Right cardiac atrium (tissue), 5 donors: ENCODE measurements at places on chromosomes 6 and 20. TPM values are rescaled to one million over a fixed set of nuclear protein-coding genes. Genes with fewer than 3 reads are reported as not detected.

The ERMARD gene
- 12.2 TPM for total RNA-seq

The CPXM1 gene
- 0.96 TPM for total RNA-seq

The DEFB124 gene
- total RNA-seq, result not detected

The CNR1 gene
- 1.1 TPM for total RNA-seq

The PIGU gene
- 11.6 TPM for total RNA-seq

The TMX4 gene
- total RNA-seq, result 220 TPM

The FOXS1 gene
- total RNA-seq, result 3.8 TPM

The SNAI1 gene
- 3.1 TPM for total RNA-seq

The C6orf163 gene
- total RNA-seq, result 4.3 TPM

The VIP gene
- total RNA-seq, result 0.66 TPM

The SYS1 gene
- total RNA-seq, result 21.5 TPM

The RALY gene
- total RNA-seq, result 98.6 TPM

The SLC22A16 gene
- not detected for total RNA-seq

The PRDM13 gene
- total RNA-seq, result not detected

The ANGPT4 gene
- 0.06 TPM for total RNA-seq

The FAM217B gene
- total RNA-seq, result 13.6 TPM

The RWDD1 gene
- total RNA-seq, result 58.3 TPM

The RNF8 gene
- 22.9 TPM for total RNA-seq

The ADTRP gene
- not detected for total RNA-seq

The SLC24A3 gene
- total RNA-seq, result 1.1 TPM

The GMPR gene
- total RNA-seq, result 72.3 TPM

The C20orf202 gene
- 0.31 TPM for total RNA-seq

The COL9A3 gene
- 6.9 TPM for total RNA-seq

The TUBB1 gene
- 0.11 TPM for total RNA-seq
